ENCODE measurements at places on chromosomes 6 and 20.

GRCh38 chr6:136750696-136751521, 41.4 kb downstream of the MAP3K5 start:
- peak; percentile 3 for DNase-seq

GRCh38 chr6:22290045-22290444, 6.8 kb downstream of the PRL start:
- DNase-seq = no peak

DNA sequence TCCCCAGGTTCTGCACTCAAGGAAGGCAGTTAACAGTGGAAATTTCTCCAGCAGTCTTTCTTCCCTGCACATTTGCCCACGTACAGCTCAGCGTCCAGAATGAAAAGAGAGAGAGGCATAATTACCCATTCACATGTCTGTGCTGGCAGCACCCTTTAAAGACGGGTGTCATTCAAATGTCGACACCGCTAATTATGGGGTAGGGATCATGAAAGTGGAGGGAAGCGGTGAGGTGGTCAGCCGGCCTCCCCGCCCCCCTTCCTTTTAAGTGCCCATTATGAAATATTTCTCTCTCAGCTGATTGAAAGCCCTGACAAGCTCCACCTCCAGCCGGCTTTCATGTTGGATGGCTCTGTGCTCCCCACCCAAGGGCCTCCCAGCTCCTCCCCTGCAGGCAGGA, 246.1 kb downstream of the BMP7 start:
- DNase-seq = no peak

DNA sequence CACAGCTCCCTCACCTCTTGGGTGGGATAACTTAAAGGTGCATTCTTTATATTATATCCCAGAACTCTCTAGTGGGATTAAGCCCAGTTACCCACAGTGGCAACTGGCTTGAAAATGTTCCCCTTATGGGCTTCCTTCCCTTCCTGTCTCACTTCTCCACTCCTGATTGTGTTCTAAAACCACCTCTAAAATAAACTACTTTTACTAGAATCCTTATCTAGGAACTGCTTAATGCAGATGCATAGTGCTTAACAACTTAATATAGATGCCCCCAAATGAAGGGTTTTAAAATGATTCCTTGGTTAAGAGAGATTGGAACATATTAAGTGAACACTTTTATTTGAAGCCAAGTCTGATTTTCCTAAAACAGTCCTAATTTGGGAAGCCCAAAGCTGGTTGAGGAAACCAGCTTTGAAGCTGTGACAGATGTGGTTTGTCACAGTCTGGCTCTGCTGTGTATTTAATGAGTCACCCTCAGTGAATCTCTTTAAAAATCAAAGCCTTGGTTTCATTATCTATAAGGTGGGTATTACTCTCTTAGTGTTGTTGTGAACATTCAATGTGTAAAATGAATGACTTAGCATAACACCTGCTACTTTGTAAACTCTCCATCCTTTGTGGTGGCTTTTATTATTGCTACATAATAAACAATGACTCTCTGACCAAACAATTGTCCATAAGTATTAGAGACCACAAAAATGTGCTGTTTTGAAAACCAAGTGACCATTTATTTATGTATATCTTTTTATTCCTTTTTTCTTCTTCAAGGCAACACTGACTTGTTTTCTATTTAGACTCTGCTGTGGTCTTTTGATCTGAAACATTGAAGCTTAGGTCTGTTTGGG, 24.4 kb downstream of the PLCB1 start:
- DNase-seq = no peak
